ENCODE measurements at places on chromosomes 3 and 15. TPM values are rescaled to one million over a fixed set of nuclear protein-coding genes. Genes with fewer than 3 reads are reported as not detected.

DNA sequence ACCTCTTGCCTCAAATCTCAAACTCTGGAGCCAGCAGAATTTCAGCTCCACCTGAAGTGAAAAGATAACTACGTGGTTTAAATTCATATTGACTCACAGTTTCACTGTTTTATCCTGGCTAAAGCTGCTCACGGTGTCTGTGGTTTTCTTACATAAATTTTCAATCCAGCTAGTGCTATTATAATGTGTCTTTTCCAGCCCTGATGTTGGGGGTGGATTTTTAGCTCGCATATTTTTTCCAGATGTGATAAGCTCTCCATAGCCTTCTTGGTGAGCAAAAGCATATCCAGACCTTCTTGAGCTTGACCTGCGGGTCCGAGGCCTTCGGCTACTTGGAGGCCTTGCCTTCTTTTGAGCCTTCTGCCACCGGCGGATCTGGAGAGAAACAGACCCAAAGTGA lies 239.3 kb downstream of the DTWD1 start:
- H3K27me3 ChIP-seq = no peaks in the 10 kb centered on the region
- no peak overlapping the region for H3K4me3 ChIP-seq
- H3K27ac ChIP-seq = no peak overlapping the region
- H3K36me3 ChIP-seq = no peaks in the 10 kb centered on the region

DNA sequence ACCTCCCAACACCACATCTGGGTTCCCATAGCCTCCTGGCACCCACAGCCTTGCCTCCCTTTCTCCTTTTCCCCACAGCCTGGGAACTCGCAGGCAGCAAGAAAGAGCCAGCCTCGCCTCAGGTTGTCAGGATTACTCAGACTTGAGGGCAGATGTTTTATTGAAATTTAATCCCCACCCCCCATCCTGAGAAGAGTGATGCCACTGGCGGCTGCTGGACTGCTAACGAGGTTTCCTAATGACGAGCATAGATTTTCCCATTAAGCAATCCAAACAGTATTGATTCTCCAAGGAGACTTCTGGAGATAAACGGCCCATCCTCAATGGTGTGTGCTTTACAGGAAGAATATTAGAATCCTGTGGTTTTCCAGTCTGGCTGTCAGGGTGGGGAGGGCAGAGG lies 13.7 kb downstream of the SHF start:
- H3K36me3 ChIP-seq = no peaks in the 10 kb centered on the region
- H3K27me3 ChIP-seq = no peaks in the 10 kb centered on the region
- no peak for DNase-seq
- no peak overlapping the region for H3K4me3 ChIP-seq
- H3K27ac ChIP-seq = no peak overlapping the region

GRCh38 chr15:92184679-92185230 lies 208.9 kb upstream of the ST8SIA2 start:
- DNase-seq = no peak
- no peak overlapping the region for H3K27ac ChIP-seq
- H3K27me3 ChIP-seq = no peaks in the 10 kb centered on the region
- no peaks in the 10 kb centered on the region for H3K36me3 ChIP-seq

DNA sequence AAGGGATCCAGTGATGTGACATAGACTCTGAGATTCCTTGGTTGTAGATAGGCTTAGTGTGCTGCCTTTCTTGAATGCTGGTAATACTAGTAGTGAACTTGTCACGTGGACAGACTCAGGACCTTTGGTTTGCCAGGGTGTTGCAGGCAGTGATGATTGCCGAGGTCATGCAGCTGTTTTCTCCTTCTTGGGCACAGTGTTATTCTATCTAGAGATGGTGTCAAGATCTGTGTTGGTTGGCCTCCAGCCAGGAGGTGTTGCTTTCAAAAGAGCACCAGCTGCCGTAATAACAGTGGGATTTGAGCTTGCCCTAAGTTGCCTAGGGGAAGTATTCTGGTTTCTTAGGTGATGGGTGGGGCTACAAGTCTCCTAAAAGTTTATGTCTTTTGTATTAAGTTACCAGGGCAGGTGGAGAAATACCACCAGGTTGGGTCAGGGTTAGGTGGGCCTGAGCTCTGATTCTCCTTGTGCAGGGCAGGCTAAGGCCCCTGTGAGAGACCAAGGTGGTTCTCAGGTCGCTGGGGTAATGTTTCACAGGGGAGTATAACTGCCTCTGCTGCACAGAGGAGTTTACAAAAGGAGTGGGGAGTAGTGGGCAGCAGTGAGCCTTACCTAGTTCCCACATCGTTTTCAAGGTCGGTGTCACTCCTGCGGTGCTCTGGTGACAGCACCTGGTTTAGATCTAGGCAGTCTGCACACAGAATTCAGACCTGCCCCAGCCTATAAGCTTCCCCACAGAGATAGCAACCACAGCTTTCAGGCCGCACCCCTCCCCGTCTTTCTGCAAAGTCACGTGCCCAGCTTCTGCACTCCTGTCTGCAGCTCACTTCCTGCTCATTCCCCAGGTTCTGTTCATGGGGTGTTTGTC lies 350.3 kb downstream of the DOCK3 start:
- no peaks in the 10 kb centered on the region for H3K36me3 ChIP-seq
- H3K27ac ChIP-seq = no peak overlapping the region
- DNase-seq = peak; percentile 88
- no peak overlapping the region for H3K4me3 ChIP-seq
- no peaks in the 10 kb centered on the region for H3K4me1 ChIP-seq
- no peaks in the 10 kb centered on the region for H3K27me3 ChIP-seq

GRCh38 chr3:126617571-126617970 lies 37.4 kb downstream of the TXNRD3 start:
- DNase-seq = no peak
- H3K27ac ChIP-seq = no peak overlapping the region
- no peak overlapping the region for H3K4me3 ChIP-seq
- no peaks in the 10 kb centered on the region for H3K4me1 ChIP-seq
- no peaks in the 10 kb centered on the region for H3K27me3 ChIP-seq

- H3K36me3 ChIP-seq = no peaks in the 10 kb centered on the region
- H3K27me3 ChIP-seq = no peaks in the 10 kb centered on the region
- DNase-seq = no peak
- H3K4me1 ChIP-seq = peaks cover 12% of the 10 kb centered on the region
- no peak overlapping the region for H3K27ac ChIP-seq
Measured at GRCh38 chr3:9911863-9912262, 5.0 kb upstream of the IL17RC start.

DNA sequence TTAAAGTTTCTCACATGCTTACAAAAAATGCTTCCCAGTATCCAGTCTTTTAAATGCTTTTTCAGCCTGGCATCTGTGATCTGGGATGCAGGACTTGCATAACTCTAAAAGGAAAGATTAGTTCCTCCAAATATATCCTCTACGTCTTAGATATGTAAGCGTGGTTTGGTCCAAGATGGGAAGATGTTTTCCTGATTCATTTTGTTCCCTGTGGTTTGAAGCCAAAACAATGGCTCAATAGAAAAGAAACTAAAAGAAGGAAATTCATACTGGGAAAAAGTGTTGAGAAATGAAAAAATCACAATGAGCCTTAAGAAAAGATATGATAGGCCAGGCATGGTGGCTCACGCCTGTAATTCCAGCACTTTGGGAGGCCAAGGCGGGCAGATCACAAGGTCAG lies 1002.8 kb downstream of the NAALADL2 start:
- no peak overlapping the region for H3K27ac ChIP-seq
- H3K36me3 ChIP-seq = no peaks in the 10 kb centered on the region
- no peak overlapping the region for H3K4me3 ChIP-seq
- no peak for DNase-seq
- H3K27me3 ChIP-seq = no peaks in the 10 kb centered on the region

DNA sequence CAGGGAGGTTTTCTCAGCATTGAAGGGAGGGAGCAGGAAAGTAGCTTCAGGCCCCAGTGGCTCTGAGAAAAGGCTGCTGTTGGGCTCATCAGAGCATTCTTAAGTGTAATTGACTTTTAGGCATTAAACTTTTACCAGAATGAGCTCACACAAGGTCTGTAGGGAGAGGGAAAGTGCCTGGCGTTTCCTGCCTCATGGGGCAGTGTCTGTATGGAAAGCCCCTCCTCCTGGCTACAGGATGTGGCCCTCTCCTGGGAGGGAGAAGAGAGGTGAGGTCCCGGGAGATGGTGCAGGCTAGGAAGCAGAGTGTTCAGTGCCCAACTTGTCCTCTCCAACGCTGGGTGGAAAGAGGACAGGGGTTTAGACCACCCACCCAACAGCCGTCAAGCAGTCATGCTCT lies 21.3 kb upstream of the SCN10A start:
- peak; percentile 8 for DNase-seq
- no peak overlapping the region for H3K27ac ChIP-seq

USP19 gene
- total RNA-seq = 67.2 TPM

AQP9 gene
- total RNA-seq = 1.4 TPM

Measured in kidney (tissue), 22 donors.